ENCODE measurements at places on chromosomes 5 and 9.

DNA sequence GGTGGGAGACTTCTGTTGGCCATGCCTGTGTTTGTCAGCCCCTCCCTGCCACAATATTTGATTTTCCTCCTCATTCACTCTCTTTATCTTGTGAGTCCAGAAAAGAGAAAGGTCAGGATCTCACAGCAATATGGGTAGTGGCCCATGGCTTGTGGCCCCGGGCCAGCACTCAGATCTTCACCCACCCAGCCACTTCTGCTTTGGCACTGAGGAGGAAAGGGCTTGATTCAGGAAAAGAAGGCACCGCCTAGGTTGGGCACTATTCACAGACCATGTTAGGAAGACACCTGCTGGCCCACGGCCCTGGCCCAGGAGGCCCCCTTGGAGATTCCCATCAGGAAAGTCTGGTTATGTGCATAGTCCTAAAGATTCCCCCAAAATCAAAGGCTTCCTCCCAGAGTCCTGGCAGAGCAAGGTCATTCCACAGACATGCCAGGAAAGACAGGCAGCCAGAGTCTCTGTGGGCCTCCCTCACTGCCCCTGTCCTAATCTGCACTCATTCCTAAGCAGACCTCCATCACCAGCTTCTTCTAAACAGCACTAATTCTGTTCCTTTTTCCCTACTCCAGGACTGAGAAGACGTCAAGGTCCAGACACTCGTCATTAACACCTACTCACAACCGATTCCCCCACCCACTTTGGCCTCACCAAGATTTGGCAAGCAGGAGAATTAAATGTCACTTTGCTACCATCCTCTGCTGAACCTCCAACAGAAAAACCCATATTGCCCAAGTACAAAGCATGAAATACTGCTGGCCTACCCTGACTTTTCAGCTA, 179.3 kb downstream of the DEPDC1B start:
- DNase-seq: no peak

GRCh38 chr5:43236653-43237355, 44.8 kb downstream of the NIM1K start:
- no peak for DNase-seq

DNA sequence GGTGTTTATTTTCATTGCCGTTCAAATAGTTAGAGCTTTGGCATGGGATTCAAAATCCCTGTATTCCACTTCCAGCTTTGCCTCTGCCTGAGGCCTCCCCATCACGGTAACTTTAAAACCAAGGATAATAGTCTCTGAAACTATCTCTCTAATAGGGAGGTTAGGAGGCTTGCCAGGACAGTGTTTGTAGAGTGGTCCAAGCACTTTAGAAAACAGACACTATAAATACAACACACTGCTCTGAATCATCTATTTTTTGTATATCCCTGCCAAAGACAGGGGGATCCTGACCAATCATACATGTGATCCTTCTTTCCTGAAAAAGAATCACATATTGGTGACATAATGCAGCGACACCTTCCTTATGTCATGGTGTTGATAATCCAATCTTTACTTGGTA, 326.8 kb downstream of the BNC2 start:
- no peak for DNase-seq

- peak; percentile 2 for DNase-seq
Observed at GRCh38 chr9:85223506-85224125, 518.1 kb downstream of the AGTPBP1 start.

DNA sequence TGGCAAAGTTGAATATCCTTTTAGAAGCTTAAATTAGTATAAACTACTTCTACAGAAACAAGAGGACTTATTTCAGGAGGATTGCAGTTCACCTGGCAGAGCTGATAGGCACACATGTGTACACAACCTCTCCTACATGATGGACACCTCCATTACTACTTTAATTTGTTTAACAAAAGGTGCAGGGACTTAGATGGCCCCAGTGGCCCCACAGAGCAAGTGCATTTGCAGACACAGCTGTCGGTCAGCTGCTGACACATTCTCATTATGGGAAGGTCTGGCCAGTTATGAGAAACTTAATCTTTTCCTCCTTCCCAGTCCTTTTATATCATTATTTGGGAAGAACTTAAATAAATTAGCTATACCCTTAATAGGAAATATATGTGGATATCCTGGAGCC, 28.3 kb downstream of the TDRD7 start:
- peak; percentile 47 for DNase-seq

DNA sequence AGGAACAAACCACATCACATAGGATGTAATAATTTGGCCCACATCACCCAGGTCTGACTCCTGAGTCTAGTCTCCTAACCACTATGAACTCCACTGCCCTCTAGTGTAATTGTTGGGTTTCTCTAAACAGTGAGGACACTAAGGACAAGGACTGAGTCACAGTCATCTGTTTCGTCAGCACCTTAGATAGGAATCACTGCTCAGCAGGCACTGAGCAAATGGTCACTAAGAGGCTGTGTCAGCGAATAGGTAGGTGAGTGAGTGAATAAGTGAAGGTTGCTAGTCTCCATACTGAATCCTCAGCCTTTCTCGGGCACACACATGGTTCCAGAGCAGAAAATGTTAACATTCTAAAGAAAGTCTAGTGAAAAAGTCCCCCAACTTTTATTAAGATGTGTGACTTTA, 278.6 kb downstream of the SPOCK1 start:
- DNase-seq: peak; percentile 90

DNA sequence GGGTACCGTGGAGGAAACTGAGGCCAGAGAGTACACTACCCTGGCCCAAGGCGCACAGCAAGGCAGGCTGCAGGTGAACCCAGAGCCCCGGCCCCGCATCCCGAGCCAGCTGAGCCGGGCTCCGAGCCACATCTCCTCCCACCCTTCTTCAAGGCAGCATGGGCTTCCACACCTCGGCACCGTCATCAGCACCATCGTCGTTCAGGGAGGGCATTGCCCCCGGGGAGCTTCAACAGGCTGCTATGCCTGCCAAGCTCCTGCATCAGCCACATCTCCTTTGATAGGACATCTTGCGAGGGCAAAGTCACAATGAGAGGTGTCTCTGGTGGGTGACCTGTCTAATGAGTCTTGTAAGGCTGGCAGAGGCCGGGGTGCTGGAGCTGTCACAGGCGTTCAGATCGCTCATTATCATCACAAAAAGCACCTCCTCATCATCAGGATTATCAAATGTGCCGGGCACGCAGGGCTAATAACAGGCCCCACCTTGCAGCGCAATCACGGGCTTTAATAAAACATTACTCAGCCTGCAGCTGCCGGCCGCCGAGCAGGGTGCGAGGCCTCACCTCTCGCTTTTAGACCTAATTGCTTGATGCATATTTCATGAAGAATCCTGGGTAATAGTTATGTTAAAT, 20.0 kb upstream of the SLC25A51 start:
- DNase-seq: no peak

GRCh38 chr9:86187121-86187520, 72.3 kb downstream of the C9orf153 start:
- no peak for DNase-seq

DNA sequence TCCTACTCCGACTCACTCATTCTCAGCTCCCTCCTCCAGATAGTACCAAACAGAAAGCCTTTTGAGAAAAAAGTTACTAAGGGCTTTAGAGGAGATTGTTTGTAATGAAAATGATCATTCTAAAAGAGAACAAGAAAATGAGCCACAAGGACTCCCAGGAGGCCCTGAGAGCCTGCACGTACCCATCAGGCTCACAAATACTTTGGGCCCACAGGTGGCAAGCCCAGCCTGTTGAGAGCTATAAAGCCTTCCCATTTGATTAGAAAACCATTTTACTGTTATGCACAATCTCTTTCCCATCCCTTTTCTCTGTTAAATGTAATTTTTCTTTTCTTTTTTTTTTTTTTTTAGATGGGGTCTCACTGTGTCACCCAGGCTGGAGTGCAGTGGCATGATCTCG, 136.1 kb downstream of the LHFPL2 start:
- no peak for DNase-seq

DNA sequence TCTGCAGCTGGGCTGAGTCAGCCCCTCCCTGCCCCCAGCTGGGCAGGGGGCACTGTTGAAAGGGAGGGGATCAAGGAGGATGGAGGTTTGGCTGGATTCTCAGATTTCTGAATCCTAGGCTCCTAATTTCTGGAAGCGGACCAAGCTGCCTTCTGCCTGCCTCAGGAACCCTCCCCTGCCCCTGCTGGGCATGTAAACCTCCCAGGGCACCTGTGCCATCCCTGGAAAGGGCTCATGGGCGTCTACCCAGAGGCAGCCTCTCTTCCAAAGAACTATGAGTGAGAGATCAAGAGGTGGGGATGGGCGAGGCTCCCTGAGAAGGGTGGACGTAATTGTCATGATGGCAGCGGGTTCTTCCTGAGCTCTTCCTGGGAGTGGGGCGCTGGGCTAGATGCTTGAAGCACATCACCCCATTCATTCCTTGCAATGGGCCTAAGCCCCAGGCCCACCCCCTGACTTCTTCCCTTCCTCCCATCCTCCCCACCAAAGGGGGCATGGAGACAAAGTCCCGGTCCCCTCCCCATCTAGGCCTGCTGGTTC, 21.6 kb downstream of the CSF1R start:
- no peak for DNase-seq

- peak; percentile 68 for DNase-seq
Observed at GRCh38 chr5:137629646-137630045, 106.2 kb downstream of the KLHL3 start.

- no peak for DNase-seq
Observed at GRCh38 chr5:121325930-121326329, 525.8 kb upstream of the FTMT start.

- no peak for DNase-seq
Observed at GRCh38 chr5:158430798-158431167, 571.8 kb upstream of the CLINT1 start.

- DNase-seq: peak; percentile 76
Observed at GRCh38 chr9:137255448-137256114, 454 bp downstream of the NELFB start.

GRCh38 chr5:134577796-134578577, 52.5 kb downstream of the JADE2 start:
- DNase-seq: peak; percentile 75

DNA sequence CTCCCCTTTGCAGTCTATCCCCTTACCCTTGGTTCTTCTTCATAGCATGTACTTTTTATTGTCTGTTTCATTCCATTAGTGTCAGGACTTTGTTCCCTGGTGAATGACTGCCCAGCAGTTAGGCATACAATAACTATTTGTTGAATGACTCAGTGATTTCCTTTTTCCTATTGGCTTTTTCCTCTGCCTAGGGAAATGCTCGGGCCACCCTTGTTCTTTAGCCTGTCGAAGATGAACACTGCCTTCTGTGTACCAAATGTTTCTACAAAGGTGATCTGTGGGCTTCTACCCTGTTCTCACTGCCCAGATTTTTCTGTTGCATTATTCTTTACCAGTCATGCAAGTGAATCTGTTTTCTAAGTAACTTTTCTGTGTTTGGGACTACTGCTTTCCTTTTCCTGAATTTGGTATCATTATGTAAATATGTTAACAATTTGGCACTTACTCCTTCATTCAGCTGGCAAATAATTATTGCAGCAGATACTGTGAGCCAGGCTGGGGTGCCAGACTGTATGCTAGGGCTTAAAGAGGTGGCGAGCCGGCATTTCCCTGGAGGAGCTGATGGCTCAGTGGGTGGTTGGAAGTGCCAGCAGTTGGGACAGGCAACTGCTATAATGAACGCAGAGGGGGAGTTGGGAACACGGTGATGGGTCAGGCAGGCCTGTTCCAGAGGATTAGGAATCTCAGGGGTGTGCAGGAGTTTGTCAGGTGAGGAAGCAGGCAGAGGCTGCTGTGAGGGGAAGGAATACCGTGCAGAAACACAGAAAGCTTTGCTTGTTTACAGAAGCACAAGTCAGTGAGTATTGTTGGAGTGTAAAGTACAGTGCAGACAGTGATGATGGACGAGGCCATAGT, 30.6 kb downstream of the KDM4C start:
- DNase-seq: peak; percentile 62

DNA sequence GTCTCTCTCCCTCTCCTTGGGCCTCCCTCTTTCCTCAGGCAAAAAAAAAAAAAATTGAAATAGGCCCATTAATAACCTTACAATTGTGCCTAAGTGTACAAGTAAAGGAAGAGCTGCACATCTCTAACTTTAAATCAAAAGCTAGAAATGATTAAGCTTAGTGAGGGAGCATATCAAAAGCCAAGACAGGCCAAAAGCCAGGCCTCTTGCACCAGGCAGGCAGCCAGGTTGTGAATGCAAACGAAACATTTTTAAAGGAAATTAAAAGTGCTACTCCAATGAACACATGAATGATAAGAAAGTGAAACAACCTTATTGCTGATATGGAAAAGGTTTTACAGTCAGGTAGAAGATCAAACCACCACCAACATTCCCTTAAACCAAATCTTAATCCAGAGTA, 383.4 kb downstream of the KIAA0825 start:
- DNase-seq: no peak

- peak; percentile 50 for DNase-seq
Observed at GRCh38 chr5:138789771-138790242, 36.6 kb downstream of the CTNNA1 start.

DNA sequence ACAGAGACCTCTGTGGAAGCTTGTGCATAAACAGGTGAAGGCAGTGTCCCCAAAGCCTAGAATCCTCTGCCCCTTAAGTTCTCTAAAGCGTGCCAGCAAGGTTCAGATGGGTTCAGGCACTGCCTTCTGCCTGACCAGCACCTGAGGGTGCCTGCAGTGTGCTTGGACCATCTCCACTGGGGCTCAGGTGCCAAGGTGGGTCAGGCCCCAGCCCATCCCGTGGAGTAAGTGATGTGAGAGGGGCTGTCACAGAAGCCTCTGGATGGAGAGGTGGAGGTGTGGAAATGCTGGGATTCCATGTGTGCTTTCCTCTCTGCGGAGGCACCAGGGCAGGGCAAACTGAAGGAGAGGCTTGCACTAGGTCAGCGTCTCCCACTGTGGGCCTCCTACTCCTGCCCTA, 118.5 kb downstream of the DAB2IP start:
- no peak for DNase-seq

GRCh38 chr9:90860382-90860781, 58.8 kb downstream of the SYK start:
- DNase-seq: no peak

DNA sequence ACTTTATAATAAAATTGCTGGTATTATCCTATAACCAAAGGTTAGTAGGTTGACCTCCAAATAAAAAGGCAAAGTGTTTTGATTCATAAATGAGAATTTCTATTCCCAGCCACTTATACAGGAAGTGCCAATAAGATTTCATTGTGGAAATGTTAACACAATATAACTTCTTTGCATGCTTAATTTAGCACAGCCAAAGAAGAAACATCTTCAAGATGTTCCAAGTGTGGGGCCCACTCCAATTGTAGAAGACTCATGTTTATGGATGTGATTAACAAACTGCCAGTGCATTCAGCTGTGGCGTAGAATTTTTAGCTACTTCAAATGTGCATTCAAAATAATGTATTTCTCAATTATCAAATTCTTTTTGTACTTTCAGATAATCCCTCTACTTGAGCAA, 402.3 kb downstream of the DEPDC1B start:
- no peak for DNase-seq

GRCh38 chr5:175687231-175687701, 29.4 kb downstream of the HRH2 start:
- no peak for DNase-seq

GRCh38 chr5:52063186-52063585, 679.9 kb downstream of the ISL1 start:
- no peak for DNase-seq

GRCh38 chr5:164341056-164341619, 835.7 kb downstream of the MAT2B start:
- DNase-seq: no peak

All from RKO (cell line).